ENCODE measurements at places on chromosomes 7 and 10.

GRCh38 chr10:12179606-12180170 lies 16.0 kb downstream of the NUDT5 start:
- no peak for DNase-seq

DNA sequence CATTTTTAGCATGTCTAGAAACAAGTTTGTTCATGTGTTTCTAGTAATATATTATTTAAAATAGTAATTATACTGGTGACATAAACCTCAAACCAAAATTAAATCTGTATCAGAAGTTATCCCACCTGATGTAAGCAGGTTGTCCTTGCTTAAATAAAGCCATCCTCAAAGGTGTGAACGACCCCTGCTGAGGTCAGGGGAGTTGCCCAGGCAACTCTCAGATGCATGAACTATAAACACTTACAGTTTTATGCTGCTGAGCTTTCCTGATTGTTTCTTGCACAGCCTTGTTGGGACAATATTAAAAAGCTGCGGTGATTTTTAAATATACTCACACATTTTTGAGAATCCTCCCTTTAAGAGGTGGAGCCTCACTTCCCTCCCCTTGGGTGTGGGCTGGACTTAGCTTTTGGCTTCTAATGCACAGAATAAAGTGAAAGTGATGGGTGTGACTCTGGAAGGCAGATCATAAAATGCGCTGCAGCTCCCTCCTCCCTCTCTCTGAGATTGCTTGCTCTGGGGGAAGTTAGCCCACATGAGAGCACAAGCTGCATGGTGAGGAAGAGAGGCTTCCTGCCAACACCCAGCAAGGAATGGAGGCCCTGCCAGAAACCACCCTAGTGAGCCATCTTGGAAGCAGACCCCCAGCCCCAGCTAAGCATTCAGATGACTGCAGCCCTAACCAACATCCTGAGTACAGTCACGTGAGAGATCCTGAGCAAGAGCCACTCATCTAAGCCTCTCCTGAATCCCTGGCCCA lies 152.7 kb downstream of the SKIDA1 start:
- DNase-seq: peak; percentile 42

GRCh38 chr10:116741391-116742351 lies 695 bp downstream of the HSPA12A start:
- DNase-seq: no peak

GRCh38 chr7:91228927-91229558 lies 35.2 kb upstream of the FZD1 start:
- no peak for DNase-seq

DNA sequence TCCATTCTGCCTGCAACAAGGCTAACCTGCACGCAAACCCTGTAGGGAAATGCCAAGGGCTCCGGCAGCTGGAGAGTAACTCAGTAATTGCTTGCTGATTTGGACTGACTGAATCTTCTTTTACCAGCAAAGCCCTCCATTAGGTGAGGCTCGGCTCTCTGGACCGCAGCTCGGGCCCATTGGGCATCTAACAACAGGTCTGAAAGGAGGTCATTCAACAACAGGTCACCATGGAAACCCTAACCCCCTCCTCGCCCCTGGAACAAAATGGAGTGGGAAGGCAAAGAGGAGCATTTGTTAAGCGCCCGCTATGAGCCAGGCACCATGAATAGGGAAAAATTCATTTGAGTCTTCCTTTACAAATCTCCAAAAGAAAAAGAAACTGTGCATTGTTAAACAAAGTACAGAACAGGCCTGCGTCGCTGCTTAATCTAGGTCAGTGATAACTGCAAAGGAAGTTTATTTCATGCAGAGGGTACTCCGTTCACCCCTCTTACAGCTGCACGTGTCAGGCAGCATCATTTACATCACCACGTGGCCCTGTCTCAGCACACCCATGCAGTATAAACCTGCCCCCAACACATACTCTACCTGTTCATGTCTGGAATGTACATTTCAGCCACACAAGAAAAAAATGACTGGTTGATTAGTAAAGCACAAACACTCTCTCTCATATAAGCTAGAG lies 248.8 kb upstream of the NEBL start:
- DNase-seq: no peak

DNA sequence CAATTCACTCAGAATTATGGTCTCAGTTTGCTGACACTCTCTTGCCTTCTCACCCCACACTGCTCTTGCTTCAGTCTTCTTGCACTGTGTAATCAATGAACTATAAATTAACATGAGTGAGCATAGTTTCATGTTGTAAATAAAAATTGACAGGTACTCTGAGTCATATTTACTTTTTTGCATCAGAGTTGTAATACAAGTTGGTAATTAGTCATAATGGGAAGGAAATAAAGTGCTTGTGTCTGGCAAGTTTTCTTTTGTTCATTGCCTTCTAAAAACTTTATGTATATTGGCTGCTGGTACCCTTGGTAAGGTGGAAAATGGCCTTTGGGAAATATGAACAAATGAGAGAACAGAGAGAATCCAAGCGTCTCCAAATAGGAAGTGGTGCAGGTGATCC lies 169.3 kb upstream of the MAGI2 start:
- DNase-seq: no peak

- no peak for DNase-seq
These were observed 316.3 kb downstream of the PARD3 start for GRCh38 chr10:34498821-34499220.

DNA sequence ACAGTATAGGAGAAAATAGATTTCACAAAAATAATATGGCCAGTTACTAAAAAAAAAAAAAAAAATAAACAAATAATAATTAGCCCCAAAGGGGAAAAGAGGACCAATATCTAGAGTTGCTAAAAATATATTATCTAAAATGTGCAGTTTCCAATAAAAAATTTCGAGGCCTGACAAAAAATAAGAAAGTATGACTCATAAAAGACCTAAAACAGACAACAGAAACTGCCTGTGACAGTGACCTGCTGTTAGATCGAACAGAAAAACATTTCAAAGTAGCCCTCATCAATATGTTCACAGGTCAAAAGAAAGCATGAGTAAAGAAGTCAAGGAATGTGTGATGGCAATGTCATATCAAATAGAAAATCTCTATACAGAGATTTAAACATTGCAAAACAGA lies 11.8 kb upstream of the TSPAN12 start:
- no peak for DNase-seq

DNA sequence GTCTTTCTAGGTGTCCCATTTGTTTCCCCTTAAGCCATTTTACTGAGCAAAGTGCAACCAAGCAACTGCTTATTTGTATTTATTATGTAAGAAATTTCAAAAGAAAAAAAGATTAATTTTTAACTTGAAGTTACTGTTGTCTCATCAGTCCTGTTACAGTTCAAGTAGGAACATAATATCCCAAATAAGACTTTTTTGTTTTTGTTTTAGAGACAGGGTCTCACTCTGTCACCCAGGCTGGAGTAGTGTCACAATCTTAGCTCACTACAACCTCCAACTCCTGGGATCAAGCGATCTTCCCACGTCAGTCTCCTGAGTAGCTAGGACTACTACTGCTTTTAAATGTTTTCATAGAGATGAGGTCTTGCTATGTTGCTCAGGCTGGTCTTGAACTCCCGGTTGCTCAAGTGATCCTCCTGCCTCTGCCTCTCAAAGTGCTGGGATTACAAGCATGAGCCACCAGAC lies 101.9 kb downstream of the MICU1 start:
- DNase-seq: no peak

DNA sequence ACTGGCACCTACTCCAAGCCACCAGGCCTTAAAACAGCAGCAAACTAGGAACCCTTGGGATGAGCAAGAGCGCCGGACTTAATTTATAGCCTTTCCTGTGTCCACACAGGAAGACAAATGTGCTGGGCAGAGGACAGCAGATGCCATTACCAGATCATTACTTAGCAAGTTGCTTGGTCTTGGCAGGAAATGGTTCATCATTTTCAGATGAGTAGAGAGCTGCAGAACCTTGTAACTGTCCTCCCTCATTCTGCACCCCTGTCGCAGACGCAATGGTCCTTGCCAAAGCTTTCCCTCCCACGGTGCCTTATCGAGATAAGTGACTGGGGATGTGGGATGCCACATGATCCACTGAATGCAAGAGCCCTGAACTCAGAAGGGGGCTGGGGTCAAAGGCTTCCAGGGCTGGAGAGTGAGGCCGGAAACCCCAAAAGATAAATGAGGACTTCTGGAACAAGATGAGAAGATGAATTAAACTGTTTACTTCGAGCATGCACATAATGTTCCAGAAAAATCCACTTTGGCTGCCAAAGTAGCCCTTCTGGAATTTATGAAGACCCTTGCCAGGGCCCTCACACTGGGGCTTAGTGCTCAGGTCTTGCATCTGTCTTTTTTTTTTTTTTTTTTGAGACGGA lies 145.6 kb upstream of the ZNF32 start:
- DNase-seq: no peak

DNA sequence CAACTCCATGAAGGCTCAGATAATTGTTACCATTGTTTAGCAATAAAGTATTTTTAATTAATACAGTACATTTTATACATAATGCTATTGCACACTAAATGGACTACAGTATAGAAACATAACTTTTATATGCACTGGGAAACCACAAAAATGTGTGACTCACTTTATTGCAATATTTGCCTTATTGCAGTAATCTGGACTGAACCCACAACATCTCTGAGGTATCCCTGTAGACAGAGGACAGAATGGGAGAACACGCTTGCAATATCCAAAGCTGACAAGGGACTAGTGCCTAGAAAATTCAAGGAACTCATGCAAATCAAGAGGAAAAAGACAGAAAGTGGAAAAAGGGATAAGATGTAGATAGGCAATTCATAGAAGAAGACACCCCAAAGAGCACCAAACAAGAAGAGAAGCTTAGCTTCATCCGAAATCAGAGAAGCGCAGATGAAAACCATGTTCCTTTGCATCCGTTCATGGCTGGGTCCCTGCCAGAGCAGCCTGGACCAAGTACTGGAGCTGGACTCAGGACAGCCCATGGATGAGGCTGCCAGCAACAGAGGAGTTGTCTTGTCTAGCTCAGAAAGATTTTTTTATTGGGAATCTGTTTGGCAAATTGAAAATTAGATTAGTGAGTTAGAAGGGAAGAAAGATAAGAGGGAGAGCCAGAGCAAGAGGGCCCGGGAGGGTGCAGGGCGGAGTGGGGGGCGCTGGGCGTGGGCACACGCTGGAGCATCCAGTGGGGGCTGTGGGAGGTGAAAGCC lies 16.0 kb upstream of the GALNTL5 start:
- DNase-seq: no peak

DNA sequence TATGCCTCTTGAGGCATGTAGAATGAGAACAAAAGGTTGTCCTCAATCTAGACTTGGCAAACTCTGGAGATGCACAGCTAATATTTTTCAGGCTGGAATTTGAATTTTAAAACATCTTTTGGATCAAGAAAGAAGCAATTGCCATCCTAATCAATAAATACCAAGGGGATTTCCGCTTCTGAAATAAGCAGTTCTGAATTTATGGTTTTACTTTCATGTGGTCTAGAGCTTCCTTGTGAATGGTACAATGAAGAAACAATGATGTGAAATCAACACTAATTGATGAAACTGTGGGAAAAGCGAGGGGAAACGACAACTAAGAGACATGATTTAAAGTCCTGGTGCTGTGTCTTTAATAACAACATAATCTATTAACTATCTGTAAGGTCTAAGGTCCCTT lies 1202.7 kb downstream of the SORCS3 start:
- no peak for DNase-seq

GRCh38 chr7:100431286-100431735 lies 1.7 kb downstream of the MEPCE start:
- no peak for DNase-seq

- peak; percentile 43 for DNase-seq
These were observed 149.2 kb downstream of the PRKAG2 start for GRCh38 chr7:151727579-151728285.

GRCh38 chr7:13091974-13092707 lies 404.7 kb downstream of the ARL4A start:
- DNase-seq: no peak

DNA sequence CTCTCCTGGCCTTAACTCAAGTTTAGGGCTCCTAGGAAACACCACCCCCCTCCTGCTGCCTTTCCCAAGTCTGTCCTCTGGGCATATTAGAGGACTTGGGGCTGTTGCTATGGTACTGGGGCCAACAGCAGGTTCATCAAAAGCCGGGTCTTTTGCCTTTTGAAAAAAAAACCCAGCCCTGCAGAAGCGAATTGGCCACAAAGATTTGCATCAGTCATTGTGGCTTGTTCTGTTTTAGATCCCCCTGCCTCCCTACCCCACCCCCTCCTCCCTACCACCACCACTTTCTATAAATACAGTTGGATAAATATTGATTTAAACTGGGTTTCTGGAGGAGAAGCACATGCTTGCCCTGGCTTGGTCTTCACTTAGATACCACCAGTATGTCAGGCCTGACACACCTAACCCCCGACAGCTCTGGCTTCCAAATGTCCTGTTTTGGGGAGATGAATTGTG lies 7.0 kb downstream of the MXI1 start:
- DNase-seq: peak; percentile 12

GRCh38 chr7:137007001-137007694 lies 138.7 kb downstream of the CHRM2 start:
- no peak for DNase-seq

- DNase-seq: no peak
These were observed 822 bp downstream of the SHOC2 start for GRCh38 chr10:110919971-110920881.

GRCh38 chr7:822692-823276 lies 9.5 kb upstream of the SUN1 start:
- no peak for DNase-seq

DNA sequence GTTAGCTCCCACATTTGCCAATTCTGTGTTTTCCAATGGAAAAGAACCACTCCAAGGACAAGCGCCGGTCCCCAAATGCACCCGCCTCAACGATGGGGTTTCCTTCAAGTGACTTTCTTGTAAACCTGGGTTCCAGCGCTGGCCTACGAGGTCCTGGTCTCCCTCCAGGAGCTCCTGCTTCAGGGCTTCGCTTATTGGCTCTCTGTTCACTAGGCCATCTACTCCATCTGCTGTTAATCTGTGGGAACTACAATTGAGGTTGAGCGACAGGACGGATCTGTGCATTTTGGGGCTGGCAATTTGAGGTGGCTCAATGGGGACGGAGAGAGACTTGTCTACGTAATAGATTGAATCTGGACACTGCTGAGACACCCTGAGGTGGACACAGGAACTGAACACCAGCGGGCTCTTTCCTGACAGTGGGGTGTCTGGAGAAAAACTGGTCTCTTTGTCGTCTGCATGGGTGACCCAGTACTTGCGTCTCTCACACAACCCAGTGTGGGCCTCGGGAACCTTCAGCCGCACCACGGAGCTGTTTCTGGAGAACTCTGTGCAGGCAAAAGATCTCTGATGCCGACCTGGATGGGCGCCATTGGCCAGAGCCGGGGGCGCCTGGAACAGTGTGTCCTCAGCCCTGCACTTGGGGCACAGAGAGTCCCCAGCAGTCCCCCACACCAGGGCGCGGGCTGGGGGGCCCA lies 115.9 kb upstream of the ADAM12 start:
- DNase-seq: no peak

GRCh38 chr7:102107474-102108104 lies 179.1 kb upstream of the SH2B2 start:
- DNase-seq: no peak

GRCh38 chr7:122889116-122889515 lies 2.9 kb upstream of the CADPS2 start:
- DNase-seq: no peak

GRCh38 chr7:101913247-101913721 lies 95.9 kb downstream of the CUX1 start:
- no peak for DNase-seq

GRCh38 chr7:101555269-101555920 lies 73.7 kb downstream of the MYL10 start:
- no peak for DNase-seq

GRCh38 chr10:107072028-107072427 lies 92.5 kb downstream of the SORCS1 start:
- no peak for DNase-seq
